ENCODE measurements at places on chromosomes 12 and 14.

DNA sequence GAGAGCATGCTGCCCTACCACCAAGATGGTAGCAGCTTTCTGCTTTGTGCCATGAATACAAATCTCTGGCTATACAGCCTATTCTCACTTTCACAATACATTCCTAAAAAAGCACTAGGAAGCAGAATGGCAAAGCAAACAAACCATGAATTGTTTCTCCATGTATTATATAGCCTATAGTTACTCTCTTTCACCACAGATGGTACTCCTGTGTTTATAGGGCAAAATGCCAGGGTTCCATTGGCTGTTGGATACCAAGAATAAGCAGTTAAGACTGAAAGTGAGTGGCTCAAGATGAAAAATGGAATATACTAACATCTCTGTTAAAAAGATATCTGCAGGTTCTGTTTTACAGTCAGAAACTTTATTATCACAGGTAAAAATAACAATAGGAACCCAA lies 11.1 kb downstream of the ARF3 start:
- DNase-seq: no peak

- DNase-seq: no peak
These were observed 42.9 kb downstream of the DAD1 start for GRCh38 chr14:22545842-22546721.

DNA sequence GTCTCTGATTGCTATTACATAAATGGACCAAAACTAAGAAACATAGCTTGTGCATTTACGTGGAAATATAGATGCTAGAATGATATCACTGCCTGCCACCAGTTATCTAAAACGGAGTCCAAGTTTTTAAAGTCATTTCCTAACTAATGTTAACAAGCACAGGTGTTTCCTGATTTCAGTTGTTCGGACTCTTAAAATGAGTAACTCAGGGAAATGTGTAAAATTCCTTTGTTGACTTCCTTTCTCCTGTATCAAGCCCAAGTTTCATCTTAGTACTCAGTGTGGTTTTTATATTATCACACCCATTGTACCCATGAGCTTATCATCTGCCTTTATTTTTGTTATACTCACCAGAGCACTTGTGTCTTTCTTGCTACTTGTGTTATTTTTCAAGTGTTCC lies 13.2 kb upstream of the PRKCH start:
- no peak for DNase-seq

DNA sequence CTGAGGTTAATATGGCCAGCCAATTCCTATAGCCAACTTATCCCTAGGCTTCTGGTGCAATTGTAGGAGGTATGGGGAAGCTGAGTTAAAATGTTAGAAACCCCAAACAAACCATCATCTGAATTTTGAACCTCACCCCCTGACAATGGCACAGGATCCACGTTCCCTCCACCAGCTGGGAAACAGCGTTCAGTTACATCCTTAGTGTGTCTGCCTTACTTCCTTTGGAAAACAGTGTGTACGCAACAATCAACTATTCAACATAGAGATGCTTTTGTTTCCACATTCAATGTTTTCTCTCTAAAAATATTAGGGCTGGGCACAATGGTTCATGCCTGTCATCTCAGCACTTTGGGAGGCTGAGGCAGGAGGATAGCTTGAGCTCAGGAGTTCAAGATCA lies 203.4 kb downstream of the TTC7B start:
- DNase-seq: no peak

DNA sequence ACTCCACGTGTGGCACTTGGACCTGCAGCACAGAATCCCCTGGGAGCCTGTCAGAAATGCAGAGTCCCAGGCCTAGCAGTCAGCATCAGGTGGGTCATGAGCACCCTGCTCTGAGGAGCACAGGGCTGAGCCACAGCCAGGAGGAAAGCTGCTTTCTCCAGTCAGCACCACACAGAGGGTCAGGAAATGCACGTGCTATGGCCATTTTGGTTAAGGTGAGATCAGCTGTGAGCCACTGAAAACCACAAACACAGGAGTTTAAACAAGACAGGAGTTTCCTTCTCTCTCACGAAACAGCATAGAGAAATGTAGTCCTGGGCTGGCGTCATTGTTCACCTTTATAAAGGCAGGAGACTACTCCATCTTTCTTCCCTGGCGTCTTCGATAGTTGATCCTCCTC lies 204.5 kb upstream of the SFSWAP start:
- DNase-seq: no peak

- no peak for DNase-seq
These were observed 69.7 kb downstream of the MGAT4C start for GRCh38 chr12:86186449-86186848.

- no peak for DNase-seq
These were observed 199.9 kb downstream of the STXBP6 start for GRCh38 chr14:24850072-24850471.

GRCh38 chr14:100731846-100732765 lies 5.4 kb downstream of the DLK1 start:
- DNase-seq: no peak

DNA sequence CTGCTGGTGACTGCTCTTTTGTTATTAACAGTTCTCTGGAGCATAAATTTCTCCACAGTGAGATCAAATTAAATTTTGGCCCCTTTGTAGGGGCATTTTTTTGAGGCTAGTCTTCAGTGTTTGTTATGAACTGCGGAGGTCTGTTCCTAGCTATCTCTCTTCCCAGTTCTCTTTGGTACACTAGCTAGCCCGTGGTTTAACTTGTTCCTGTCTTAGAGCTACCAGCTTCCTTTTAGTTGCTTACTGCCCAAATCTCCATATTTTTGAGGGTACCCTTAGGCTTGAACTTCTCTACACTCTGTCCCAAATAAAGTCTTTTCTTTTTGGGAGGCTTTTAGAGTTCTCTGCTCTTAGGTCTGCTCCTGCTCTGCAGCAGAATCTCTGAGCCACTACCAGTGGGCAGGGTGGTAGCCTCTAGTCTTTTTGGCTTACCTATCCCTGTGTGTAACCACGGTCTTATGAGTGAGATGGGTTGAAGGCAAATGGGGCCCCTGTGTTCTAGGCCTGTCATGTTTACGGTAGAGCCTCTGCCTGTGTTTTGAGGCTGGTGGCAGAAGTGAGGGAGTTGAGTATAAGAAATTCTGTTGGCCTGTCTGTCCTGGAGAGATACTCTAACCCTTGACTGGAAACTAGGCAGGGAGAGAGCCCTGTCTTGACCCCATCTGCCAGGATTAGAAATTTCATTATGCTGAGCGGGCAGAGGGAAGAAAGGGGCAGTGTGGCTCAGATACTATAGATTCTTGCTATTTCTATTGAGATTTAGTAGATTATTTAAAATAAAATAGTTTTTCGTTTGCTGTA lies 21.0 kb downstream of the CNOT2 start:
- DNase-seq: no peak

DNA sequence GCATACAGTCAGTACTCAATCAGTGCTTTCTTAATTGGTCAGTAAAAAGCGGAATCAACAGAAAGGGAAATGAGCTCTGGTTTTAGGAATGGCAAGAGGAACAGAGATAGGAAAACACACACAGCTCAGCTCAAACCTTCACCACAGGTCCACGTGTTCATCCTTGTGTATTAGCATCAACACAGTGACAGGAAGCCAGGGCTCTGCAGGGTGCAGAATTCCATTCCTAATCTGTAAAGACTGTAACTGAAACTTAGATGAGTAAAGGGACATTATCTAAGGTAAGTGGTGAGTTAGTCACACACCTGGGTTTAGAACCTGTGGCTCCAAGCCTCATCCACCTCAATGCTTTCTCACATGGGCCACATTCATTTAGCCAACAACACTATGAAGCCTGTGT lies 1242.2 kb upstream of the TMEM132C start:
- DNase-seq: no peak

DNA sequence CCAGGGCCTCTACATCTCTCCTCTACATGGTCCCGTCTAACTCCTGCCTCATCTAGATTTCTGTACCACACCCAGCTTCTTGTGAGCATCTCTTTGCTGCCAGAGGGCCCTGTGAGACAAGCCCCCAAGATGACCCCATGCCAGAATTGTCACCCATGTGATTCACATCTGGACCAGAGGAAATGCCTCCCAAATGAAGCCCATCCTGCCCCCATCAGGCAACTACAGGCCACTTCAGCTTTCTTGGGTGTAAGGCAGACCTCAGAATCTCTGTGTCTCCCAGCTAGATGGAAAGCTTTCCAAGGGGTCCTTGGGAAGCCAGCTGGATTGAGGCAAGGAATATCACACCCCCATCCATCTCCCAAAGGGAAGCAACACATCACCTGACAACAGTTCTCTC lies 9.3 kb upstream of the OAS3 start:
- no peak for DNase-seq

- DNase-seq: no peak
These were observed 12.5 kb upstream of the SMCO3 start for GRCh38 chr12:14826491-14826890.

GRCh38 chr12:65528127-65528526 lies 249.6 kb downstream of the MSRB3 start:
- no peak for DNase-seq

GRCh38 chr14:97785495-97785894 lies 988.3 kb downstream of the VRK1 start:
- DNase-seq: no peak

GRCh38 chr14:50823051-50823761 lies 7.8 kb downstream of the NIN start:
- DNase-seq: no peak

Measured in CD4-positive, alpha-beta memory T cell (primary cell).